Epithelial cell of umbilical artery (primary cell): ENCODE measurements at places on chromosomes 3 and 15. TPM values are rescaled to one million over a fixed set of nuclear protein-coding genes. Genes with fewer than 3 reads are reported as not detected.

Gene BLM
- 6.5 and 7.3 TPM in 2 replicates for total RNA-seq

Gene KCNAB1
- total RNA-seq, result 0.32 and 2.0 TPM in 2 replicates

Gene SCAPER
- total RNA-seq, result 8.4 and 10.5 TPM in 2 replicates

Gene PCBP4
- 20.1 and 26.0 TPM in 2 replicates for total RNA-seq

Gene SYNPR
- total RNA-seq, result not detected in 2 replicates

Gene VGLL3
- 3.2 and 5.6 TPM in 2 replicates for total RNA-seq

Gene IL5RA
- total RNA-seq, result not detected in 2 replicates

Gene RASL12
- total RNA-seq, result 0.32 TPM in 1 of 2 replicates, not detected in the other

Gene PARP15
- total RNA-seq, result 0.32 TPM in 1 of 2 replicates, not detected in the other

Gene AMOTL2
- 79.0 and 119 TPM in 2 replicates for total RNA-seq

Gene ANKUB1
- total RNA-seq, result 0.32 TPM in 1 of 2 replicates, not detected in the other

Gene ZIC4
- total RNA-seq, result 0.65 and 0.91 TPM in 2 replicates

Gene MYL3
- not detected in 2 replicates for total RNA-seq

Gene SLC22A14
- total RNA-seq, result not detected in 2 replicates

Gene RMDN3
- 20.8 and 43.0 TPM in 2 replicates for total RNA-seq

Gene SAMMSON
- not detected in 2 replicates for total RNA-seq

Gene CLDN1
- not detected in 2 replicates for total RNA-seq

Gene SH2D7
- total RNA-seq, result not detected in 2 replicates

Gene SLC25A36
- total RNA-seq, result 39.6 and 90.0 TPM in 2 replicates

Gene TF
- total RNA-seq, result under 0.01 TPM in 1 of 2 replicates, not detected in the other

Gene SNAPC5
- total RNA-seq, result 23.1 and 48.8 TPM in 2 replicates

Gene TAMM41
- total RNA-seq, result 2.9 and 7.1 TPM in 2 replicates

Gene REC114
- total RNA-seq, result not detected in 2 replicates

Gene AADACL2
- total RNA-seq, result not detected in 2 replicates

Gene ERC2
- total RNA-seq, result 1.9 and 3.0 TPM in 2 replicates

Gene TMEM158
- total RNA-seq, result 2.6 and 15.8 TPM in 2 replicates

Gene CPLX3
- not detected in 2 replicates for total RNA-seq

Gene PLSCR5
- total RNA-seq, result not detected in 2 replicates

Gene TOMM70
- 46.8 and 50.8 TPM in 2 replicates for total RNA-seq

Gene STRA6
- 0.32 and 1.5 TPM in 2 replicates for total RNA-seq

Gene FGF12
- total RNA-seq, result 0.15 and 1.6 TPM in 2 replicates

Gene SPRED1
- total RNA-seq, result 19.6 and 23.1 TPM in 2 replicates

Gene TM6SF1
- total RNA-seq, result 22.7 and 40.7 TPM in 2 replicates

Gene CDCP1
- total RNA-seq, result 0.97 and 2.0 TPM in 2 replicates

Gene HESX1
- 0.32 and 0.46 TPM in 2 replicates for total RNA-seq

Gene CCR3
- not detected in 2 replicates for total RNA-seq

Gene SLC9C1
- not detected in 2 replicates for total RNA-seq

Gene KIF23
- 34.1 and 44.5 TPM in 2 replicates for total RNA-seq

Gene DZIP1L
- total RNA-seq, result 8.8 and 16.0 TPM in 2 replicates

Gene KLHDC8B
- 24.4 and 51.7 TPM in 2 replicates for total RNA-seq

Gene UBR1
- total RNA-seq, result 24.7 and 33.1 TPM in 2 replicates

Gene NDN
- total RNA-seq, result 38.0 and 55.3 TPM in 2 replicates

Gene GOLGA8F
- total RNA-seq, result not detected in 2 replicates

Gene LINGO1
- total RNA-seq, result not detected in 2 replicates

Gene TADA3
- 32.7 and 36.7 TPM in 2 replicates for total RNA-seq

Gene HRG
- total RNA-seq, result not detected in 2 replicates

Gene CYP1A2
- not detected in 2 replicates for total RNA-seq

Gene SLC38A3
- total RNA-seq, result under 0.01 TPM in 1 of 2 replicates, not detected in the other

Gene COLQ
- total RNA-seq, result 0.46 and 0.97 TPM in 2 replicates

Gene PIERCE2
- total RNA-seq, result 0.61 and 1.6 TPM in 2 replicates

Gene ADIPOQ
- not detected in 2 replicates for total RNA-seq

Gene CNTN3
- total RNA-seq, result 1.5 and 2.6 TPM in 2 replicates

Gene TIGIT
- not detected in 2 replicates for total RNA-seq

Gene PP2D1
- total RNA-seq, result not detected in 2 replicates

Gene TPRG1
- under 0.01 and 0.91 TPM in 2 replicates for total RNA-seq

Gene LOXL1
- 9.1 and 9.7 TPM in 2 replicates for total RNA-seq

Gene TRIM59
- 30.9 and 46.4 TPM in 2 replicates for total RNA-seq

Gene EPHA3
- total RNA-seq, result 0.15 TPM in 1 of 2 replicates, not detected in the other

Gene TGM4
- total RNA-seq, result 0.15 TPM in 1 of 2 replicates, not detected in the other
